GM10248 (cell line): ENCODE measurements at places on chromosomes 1 and 21.
A peak's percentile ranks its signal among the peaks of the same experiment; 100 is the strongest.

DNA sequence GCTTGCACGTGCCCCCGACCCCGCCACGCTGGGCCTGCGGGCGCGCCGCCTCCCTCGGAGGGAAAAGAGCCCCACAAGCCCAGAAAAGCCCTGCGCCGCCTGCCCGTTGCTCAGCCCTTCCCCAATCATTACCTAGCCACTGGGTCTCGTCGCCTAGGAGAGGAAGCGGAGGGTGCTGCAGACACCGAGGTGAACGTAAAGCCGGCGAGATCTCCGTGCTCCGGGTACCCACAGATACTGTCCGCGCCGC, at the start of gene ENO1:
TSS of gene ENO1 (minus strand) at position 239 of the 250 bp plus-strand sequence. CDS start 3,778 bp downstream, outside the sequence.
- DNase-seq, result no peak

DNA sequence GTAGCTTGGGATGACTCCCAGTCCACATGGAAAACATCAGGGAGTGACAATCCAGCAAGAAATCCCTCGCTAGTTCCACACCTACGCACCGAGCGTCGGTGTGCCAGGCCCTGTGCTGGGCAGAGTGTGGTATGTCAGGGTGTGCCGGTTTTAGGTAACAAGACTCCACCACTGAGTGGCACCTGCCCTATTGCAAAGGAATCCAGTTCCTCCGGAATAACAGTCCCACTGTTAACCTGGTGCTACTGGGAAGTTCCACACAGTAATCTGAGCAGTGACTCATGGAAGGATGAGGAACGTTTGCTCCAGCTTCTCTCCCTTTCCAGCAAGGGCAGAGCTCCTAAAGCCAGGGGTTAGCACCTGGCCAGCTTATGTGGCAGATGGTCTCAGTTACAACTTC, 14.3 kb downstream of the RNF207 start:
- DNase-seq, result no peak

DNA sequence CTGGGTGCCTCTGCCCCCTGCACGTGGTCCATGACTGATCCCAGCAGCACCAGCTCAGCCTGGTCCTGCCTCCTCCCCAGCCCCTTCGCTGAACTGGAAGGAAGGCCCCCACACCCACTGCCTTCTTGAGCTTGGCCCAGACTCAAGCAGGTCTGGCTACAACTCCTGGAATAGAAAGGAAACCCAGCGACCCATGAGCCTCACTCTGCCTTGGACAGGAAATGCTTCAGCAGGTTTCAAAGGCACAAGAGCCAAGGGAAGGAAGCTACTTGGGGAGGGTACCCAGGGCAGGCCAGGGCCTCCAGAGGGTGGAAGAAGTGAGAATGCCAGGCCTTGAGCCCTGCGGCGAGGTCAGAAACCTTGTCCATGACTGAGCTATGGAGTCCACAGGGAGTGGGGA, 35.9 kb upstream of the RD3 start:
- DNase-seq, result no peak

GRCh38 chr1:7403265-7404045, 367.6 kb upstream of the VAMP3 start:
- DNase-seq, result no peak

GRCh38 chr1:158248118-158248517, 6.1 kb upstream of the CD1A start:
- DNase-seq, result peak; percentile 44

DNA sequence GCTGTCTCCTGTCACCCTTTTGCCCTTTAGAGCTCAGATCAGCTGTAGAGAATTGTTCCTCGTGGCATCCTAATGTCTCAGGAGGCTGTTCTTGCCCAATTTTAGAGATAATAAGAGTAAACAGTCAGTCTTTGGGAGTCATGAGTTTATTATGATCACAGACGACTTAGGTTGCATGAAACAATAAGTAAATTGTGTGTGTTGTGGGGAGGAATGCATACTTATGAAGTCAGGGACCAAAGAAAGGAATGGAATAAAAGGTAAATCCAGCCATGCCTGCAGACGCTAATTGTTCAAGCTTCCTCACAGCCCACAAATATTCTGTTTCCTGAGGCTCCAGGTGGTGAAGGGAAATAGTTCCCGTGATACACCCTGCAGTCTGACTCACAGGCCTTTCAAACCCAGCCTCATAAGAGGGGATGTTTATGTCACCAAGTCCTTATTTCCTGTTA, 897 bp downstream of the EPHX4 start:
- DNase-seq, result no peak

DNA sequence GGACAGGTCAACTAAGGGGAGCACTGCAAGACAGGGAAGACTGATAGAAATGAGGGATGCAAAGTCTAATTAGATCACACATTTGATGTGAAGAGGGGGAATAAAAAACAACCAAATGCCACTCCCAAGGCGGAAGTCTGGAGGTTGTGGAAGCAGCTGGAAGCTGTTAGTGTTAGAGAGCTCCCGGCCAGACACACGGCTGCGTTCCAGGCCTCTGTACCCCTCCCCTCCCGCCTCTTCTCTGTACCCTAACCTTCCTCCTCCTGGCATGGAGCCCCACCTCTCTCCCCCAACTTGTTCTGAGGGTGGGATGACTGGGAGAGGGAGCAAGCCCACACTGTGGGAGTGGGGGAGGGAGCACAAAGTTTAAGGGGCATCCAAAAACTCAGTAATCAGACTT, 67.0 kb downstream of the PLEKHA6 start:
- no peak for DNase-seq

- DNase-seq, result no peak
These were observed 148.7 kb downstream of the HHAT start for GRCh38 chr1:210477328-210477924.

DNA sequence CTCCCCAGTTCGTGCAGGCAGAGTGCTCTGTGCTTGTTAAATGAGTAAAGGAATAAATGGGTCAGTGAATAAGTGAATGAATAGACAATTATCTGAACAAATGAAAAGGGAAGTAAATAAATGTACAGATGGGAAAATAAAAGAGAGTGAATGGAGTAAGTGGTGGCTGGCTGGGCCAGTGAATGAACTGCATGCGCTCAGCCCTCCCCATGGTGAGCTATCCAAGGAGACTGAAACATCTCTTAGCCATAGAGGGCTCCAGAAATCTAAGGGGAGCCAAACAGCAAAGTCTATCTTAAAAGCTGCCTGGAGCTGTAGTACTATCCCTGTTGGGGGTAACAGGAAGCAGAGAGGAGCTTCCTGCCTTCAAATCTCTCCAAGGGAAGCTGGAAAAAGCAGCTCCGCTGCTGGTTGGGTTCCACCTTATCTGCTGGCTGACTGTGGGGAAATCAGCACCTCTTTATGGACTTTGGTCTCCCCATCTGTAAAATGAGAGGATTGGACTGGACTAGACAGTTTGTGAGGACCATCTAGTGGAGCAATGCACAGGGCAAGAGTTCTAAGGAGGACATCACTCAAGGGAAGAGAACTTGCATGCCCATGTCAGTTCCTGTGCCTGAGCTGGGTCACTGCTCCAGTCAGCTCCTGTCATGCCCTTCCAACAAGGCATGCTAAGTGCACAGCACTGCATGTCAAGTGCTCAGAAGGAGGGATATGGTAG, 77.9 kb downstream of the TRABD2B start:
- DNase-seq, result no peak

GRCh38 chr1:175757381-175758015, 14.1 kb upstream of the TNR start:
- peak; percentile 69 for DNase-seq

- DNase-seq, result no peak
These were observed 42.9 kb downstream of the ACTL8 start for GRCh38 chr1:17798011-17798410.

DNA sequence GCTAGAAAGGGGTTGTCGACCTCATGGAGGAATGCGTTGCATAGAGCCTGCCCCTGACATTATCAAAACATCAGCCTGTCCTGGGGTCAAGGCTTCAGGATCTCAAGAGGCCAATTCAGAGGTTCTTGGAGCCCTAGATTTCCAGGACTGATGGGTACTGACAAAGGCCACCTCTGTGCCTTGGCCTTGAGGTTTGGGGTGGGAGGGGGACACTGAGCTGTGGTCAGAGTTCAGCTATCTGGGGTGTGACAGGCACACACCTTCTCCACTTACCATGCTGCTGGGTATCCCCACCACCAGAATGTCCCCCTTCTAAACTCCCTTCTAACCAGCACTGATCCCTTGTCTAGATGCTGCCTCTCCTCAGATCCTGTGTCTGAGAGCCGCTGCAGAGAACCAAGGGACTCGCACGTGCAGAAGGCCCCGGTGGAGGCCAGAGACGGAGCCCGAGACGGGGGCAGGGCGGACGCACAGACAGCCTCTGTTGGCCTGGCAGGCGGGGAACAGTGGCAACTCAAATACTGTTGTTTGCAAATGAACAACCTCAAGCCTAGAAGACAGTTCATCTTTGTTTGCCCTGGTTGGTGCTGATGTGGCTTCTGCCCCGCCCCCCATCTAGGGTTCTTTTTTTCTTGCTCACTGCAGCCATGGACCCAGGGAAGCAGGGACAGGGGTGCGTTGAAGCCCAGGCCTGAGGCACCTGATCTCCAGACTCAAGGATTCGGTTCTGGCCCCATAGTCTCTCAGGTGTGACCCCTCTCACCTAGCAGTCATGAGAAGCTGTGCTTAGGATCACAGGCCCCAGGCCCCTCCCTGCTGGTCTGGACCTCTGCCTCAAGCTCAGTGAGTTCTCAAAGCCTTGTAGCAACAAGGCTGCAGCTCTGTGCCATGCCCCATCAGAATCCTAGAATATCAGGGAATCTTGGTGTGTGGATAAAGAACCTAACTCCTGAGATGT, 28.1 kb upstream of the CSF1 start:
- DNase-seq, result no peak

- DNase-seq, result no peak
These were observed 9.2 kb upstream of the GADD45A start for GRCh38 chr1:67675800-67676199.
